ENCODE measurements at places on chromosomes 6 and 20. TPM values are rescaled to one million over a fixed set of nuclear protein-coding genes. Genes with fewer than 3 reads are reported as not detected.
A peak's percentile ranks its signal among the peaks of the same experiment; 100 is the strongest.

DNA sequence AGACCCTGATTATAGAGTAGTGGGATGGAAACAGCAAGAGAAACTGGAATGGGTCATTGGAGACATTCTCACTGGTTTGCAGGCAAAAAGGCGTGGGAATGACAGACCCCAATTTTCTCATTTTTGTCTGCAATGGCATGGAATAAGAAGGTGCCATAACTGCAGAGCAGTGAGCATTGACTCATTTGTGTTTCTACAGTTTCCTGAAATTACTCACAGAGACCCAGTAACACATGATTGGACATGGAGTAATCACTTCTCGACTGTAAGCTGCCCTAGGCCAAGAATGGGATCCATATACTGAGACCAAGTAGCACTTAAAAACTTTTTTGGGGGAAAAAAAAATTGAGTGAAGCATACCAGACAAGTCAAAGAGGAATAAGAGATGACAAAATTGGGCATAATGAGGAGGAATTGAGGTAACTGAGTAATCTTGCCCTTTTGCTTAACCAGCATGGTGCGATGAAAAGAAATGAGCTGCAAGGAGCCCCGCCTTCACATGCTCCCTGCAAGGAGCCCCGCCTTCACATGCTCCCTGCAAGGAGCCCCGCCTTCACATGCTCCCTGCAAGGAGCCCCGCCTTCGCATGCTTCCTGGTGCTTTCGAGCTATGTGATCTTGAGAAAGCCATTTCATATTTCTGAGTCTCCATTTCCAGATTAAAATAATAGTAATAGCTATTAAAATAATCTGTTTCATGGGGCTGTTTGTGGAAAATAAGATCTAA is 44.1 kb downstream of the NHSL1 start:
- DNase-seq, result peak; percentile 89

Gene BPIFB2
- total RNA-seq, result not detected

Gene GSTA1
- 222 TPM for total RNA-seq

- no peak for DNase-seq
Observed at GRCh38 chr6:45983062-45983461, 32.6 kb downstream of the CLIC5 start.

DNA sequence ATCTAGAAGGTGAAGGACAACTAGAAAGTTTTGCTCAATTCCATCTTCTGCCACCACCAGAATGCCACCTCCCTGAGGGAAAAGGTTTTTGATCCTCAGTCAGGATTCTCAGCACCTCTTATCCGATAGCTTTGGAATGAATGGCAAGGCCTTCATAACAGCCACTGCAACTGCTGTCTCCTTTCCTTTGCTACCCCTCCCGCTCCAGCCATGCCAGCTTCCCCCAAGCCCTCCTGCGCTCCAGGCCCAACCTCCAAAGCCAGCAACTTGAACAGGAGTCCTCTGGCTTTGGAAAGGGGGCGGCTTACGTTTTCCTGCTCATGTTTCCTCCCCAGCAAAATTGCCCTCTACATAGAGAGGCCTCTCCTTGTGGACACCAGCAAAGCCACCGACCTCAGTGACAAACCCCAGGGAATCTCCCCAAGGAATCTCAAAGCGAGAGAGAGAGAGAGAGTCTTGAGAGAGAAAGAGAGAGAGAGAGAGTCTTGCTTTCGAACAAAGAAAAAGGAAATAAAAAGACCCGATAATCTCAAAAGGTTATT is 420 bp upstream of the BTN2A1 start:
- DNase-seq, result peak; percentile 61

Gene CEP43
- total RNA-seq, result 30.5 TPM

- no peak for DNase-seq
Observed at GRCh38 chr20:36483919-36484808, 57.2 kb upstream of the MYL9 start.

Gene FAM217A
- total RNA-seq, result not detected

Data from Peyer's patch (tissue), 4 donors.